Panc1 (cell line): ENCODE measurements at places on chromosomes 2 and 18. TPM values are rescaled to one million over a fixed set of nuclear protein-coding genes. Genes with fewer than 3 reads are reported as not detected.

DNA sequence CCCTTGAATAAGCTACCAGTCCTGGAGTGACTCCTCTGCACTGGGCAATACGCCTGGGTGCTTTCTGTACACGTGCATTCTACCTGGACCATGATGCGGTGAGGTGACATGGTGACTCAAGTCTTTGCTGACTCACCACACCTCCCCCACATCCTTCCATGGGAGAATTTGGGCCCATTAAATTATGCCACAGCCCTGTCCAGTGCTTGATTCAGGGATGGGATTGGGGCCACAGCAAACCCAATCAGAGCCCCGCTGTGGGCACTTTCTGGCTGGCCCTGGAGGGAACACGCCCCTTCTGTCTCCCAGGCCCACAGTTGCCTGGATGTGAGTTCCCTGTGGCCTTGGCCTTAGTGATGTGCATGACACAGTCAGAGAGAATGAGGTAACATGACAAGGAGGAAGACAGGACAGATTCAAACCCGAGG lies 86.9 kb downstream of the LRRC30 start:
- H3K4me3 ChIP-seq: no peak overlapping the region
- no peaks in the 10 kb centered on the region for H3K36me3 ChIP-seq

GRCh38 chr2:40016151-40016885 lies 237.3 kb upstream of the THUMPD2 start:
- no peak for DNase-seq
- no peaks in the 10 kb centered on the region for H3K36me3 ChIP-seq
- no peaks in the 10 kb centered on the region for H3K27me3 ChIP-seq
- H3K4me3 ChIP-seq: no peak overlapping the region
- no peaks in the 10 kb centered on the region for H3K4me1 ChIP-seq
- H3K27ac ChIP-seq: no peak overlapping the region

GRCh38 chr2:128503399-128504245 lies 185.0 kb upstream of the HS6ST1 start:
- H3K27me3 ChIP-seq: no peaks in the 10 kb centered on the region
- no peak overlapping the region for H3K4me3 ChIP-seq
- no peak overlapping the region for H3K27ac ChIP-seq

QPCT gene
- 2.3 TPM for total RNA-seq

TEX44 gene
- total RNA-seq: not detected

C2orf80 gene
- not detected for total RNA-seq

GRCh38 chr2:207937253-207937652 lies 88.1 kb downstream of the PLEKHM3 start:
- no peaks in the 10 kb centered on the region; the same call in 1 of the 2 replicates for H3K27me3 ChIP-seq
- no peaks in the 10 kb centered on the region for H3K36me3 ChIP-seq
- H3K4me1 ChIP-seq: no peaks in the 10 kb centered on the region
- H3K27ac ChIP-seq: no peak overlapping the region
- DNase-seq: no peak

DNA sequence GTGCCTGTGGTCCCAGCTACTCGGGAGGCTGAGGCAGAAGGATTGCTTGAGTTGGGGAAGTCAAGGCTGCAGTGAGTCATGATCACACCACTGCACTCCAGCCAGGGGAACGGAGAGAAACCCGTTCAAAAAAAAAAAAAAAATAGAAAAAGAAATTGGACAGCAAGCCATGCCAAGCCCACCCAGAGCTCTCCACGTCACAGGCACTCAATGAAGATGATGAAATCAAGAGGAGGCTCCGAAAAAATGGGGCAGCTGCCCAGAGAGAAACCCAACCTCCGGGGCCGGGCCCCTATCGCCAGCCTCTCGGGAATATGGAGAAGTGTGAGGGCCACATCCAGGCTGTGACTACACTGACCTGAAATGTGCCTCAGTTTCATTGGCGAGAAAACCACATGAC lies 40.0 kb downstream of the BIN1 start:
- H3K27ac ChIP-seq: no peak overlapping the region
- no peaks in the 10 kb centered on the region for H3K27me3 ChIP-seq
- no peak for DNase-seq
- peaks cover 21% of the 10 kb centered on the region for H3K4me1 ChIP-seq
- no peak overlapping the region for H3K4me3 ChIP-seq

MSTN gene
- total RNA-seq: not detected

GRCh38 chr2:54952425-54952824 lies 97.8 kb downstream of the RTN4 start:
- peak overlapping the region; percentile 14; the same call in 1 of the 2 replicates for H3K4me3 ChIP-seq
- peak overlapping the region; percentile 96 for H3K27ac ChIP-seq
- H3K36me3 ChIP-seq: no peaks in the 10 kb centered on the region
- H3K27me3 ChIP-seq: no peaks in the 10 kb centered on the region

DNA sequence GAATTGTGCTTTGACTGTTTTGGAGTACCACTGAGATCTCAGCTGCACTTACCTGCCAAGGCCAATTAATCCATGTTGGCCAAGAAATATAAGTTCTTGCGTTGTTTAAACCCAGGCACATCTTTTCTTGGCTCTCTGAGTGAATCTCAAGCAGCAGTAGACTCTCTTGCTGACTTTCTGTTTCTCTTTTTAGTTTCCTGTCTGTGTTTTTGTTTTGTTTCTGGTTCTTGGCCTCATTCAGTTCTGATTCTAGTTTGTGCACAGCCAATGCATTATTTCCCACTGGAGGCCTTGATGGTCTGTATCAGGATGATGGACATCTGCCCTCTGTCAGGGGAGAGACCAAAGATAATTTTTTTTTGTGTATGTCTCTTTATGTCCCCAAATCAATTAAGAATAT lies 379.4 kb downstream of the CDH2 start:
- H3K27ac ChIP-seq: no peak overlapping the region
- H3K4me1 ChIP-seq: no peaks in the 10 kb centered on the region
- DNase-seq: no peak
- no peak overlapping the region for H3K4me3 ChIP-seq
- no peaks in the 10 kb centered on the region for H3K27me3 ChIP-seq

TRIM54 gene
- 0.21 TPM for total RNA-seq

CD8B2 gene
- not detected for total RNA-seq

GRCh38 chr2:175463589-175464310 lies 282.2 kb upstream of the ATP5MC3 start:
- H3K4me3 ChIP-seq: no peak overlapping the region
- H3K4me1 ChIP-seq: no peaks in the 10 kb centered on the region
- no peaks in the 10 kb centered on the region; the same call in 1 of the 2 replicates for H3K27me3 ChIP-seq

- H3K4me1 ChIP-seq: no peaks in the 10 kb centered on the region
- no peak overlapping the region for H3K4me3 ChIP-seq
- no peak overlapping the region for H3K27ac ChIP-seq
- no peaks in the 10 kb centered on the region for H3K27me3 ChIP-seq
- H3K36me3 ChIP-seq: no peaks in the 10 kb centered on the region
- DNase-seq: no peak
These were observed 86.4 kb downstream of the NCOA1 start for GRCh38 chr2:24577481-24577880.

- H3K27ac ChIP-seq: no peak overlapping the region
- no peaks in the 10 kb centered on the region for H3K4me1 ChIP-seq
- no peaks in the 10 kb centered on the region for H3K36me3 ChIP-seq
- DNase-seq: no peak
- no peaks in the 10 kb centered on the region for H3K27me3 ChIP-seq
These were observed 146.6 kb downstream of the ERBB4 start for GRCh38 chr2:212392043-212392442.

CCDC74A gene
- 29.9 TPM for total RNA-seq
